Uterus (tissue), 4 donors: ENCODE measurements at places on chromosomes 1 and 21. TPM values are rescaled to one million over a fixed set of nuclear protein-coding genes. Genes with fewer than 3 reads are reported as not detected.

GRCh38 chr1:205229399-205229871 is 1.7 kb downstream of the TMCC2 start:
- peak overlapping the region; percentile 50 for H3K4me3 ChIP-seq
- H3K36me3 ChIP-seq, result no peaks in the 10 kb centered on the region
- H3K4me1 ChIP-seq, result no peaks in the 10 kb centered on the region
- DNase-seq, result peak; percentile 55
- no peaks in the 10 kb centered on the region for H3K27me3 ChIP-seq

GRCh38 chr1:93699503-93700168 is 18.0 kb upstream of the BCAR3 start:
- no peak overlapping the region for H3K4me3 ChIP-seq
- H3K27me3 ChIP-seq, result no peaks in the 10 kb centered on the region
- H3K36me3 ChIP-seq, result no peaks in the 10 kb centered on the region
- no peak for DNase-seq
- H3K4me1 ChIP-seq, result no peaks in the 10 kb centered on the region

The NMNAT2 gene
- not detected for total RNA-seq

The OR2T11 gene
- not detected for total RNA-seq

The MRPS15 gene
- total RNA-seq, result 33.5 TPM

The C4BPB gene
- total RNA-seq, result not detected

- peak overlapping the region; percentile 92 for H3K27ac ChIP-seq
- no peaks in the 10 kb centered on the region for H3K4me1 ChIP-seq
- H3K36me3 ChIP-seq, result no peaks in the 10 kb centered on the region
- DNase-seq, result no peak
- H3K4me3 ChIP-seq, result peak overlapping the region; percentile 89
These were observed 2.9 kb downstream of the CACHD1 start for GRCh38 chr1:64472805-64473204.

GRCh38 chr1:48978413-48978812 is 201.7 kb upstream of the BEND5 start:
- no peak overlapping the region for H3K27ac ChIP-seq
- no peak for DNase-seq
- no peaks in the 10 kb centered on the region for H3K36me3 ChIP-seq
- no peak overlapping the region for H3K4me3 ChIP-seq
- H3K27me3 ChIP-seq, result no peaks in the 10 kb centered on the region
- H3K4me1 ChIP-seq, result no peaks in the 10 kb centered on the region

The CRYAA gene
- total RNA-seq, result not detected

DNA sequence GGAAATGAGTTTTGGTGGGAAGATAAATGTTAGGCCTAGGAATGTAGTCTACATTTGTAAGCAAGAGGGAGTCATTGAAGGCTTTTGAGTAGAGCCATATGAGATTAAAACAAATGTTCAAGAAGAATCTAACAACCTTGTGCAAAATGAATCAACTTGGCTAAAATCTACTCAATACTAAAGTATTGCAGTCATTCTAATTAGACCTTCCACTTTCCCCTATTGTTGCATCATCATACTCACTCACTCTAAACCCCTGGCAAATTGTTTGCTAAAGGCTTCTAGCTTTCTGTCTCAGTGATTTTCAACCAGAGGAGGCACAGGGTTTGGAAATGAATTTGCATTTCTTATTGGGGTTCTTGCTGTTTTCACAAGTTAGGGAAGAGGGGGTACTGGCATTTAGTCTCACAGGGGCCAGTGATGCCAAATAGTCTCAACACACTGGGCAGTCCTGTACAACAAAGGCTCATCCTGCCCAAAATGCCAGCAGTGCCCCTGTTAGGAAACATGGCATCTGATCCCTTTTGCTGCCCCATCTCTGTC is 85.3 kb downstream of the SEC16B start:
- H3K4me1 ChIP-seq, result no peaks in the 10 kb centered on the region
- no peaks in the 10 kb centered on the region for H3K27me3 ChIP-seq
- H3K27ac ChIP-seq, result no peak overlapping the region

DNA sequence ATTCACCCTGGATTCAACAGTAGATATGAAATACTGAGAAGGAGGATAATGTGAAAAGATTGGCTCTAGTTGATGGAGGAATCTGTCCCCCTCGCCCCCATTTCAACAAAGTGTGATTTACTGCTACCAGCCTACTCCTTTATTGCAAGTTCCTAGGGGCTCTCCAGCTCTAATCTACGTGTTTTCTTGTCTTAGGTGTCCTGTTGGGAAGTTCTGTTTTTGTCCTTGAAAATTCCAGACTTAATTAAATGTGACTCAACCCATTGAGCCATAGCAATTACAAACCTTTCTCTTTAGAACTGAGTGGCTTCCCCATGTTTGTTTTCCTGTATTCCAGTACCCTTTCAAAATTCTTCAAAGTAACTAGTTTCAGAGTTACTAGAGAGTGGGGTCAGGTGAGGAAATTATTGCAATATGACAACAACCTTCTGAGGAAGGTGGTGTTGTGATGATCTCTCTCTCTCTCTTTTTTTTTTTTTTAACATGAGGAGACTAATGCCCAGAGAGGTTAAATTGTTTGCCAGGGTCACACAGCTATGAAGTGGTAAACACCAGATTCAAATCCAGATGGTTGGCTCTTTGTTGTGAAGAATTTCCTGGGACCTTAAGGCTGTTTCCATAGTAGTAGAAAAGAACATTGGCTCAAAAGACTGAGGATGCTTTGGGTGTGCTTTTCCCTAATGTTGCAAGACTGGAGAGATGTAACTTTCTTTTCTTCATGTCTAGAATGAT is 3.5 kb downstream of the RGL1 start:
- H3K4me1 ChIP-seq, result no peaks in the 10 kb centered on the region
- no peak for DNase-seq
- H3K27ac ChIP-seq, result no peak overlapping the region
- no peaks in the 10 kb centered on the region for H3K27me3 ChIP-seq
- H3K36me3 ChIP-seq, result no peaks in the 10 kb centered on the region
- H3K4me3 ChIP-seq, result no peak overlapping the region

GRCh38 chr1:92933459-92933858 is 27.8 kb downstream of the DIPK1A start:
- H3K4me1 ChIP-seq, result no peaks in the 10 kb centered on the region
- H3K27ac ChIP-seq, result peak overlapping the region; percentile 76
- H3K36me3 ChIP-seq, result no peaks in the 10 kb centered on the region
- no peak for DNase-seq
- H3K27me3 ChIP-seq, result no peaks in the 10 kb centered on the region

DNA sequence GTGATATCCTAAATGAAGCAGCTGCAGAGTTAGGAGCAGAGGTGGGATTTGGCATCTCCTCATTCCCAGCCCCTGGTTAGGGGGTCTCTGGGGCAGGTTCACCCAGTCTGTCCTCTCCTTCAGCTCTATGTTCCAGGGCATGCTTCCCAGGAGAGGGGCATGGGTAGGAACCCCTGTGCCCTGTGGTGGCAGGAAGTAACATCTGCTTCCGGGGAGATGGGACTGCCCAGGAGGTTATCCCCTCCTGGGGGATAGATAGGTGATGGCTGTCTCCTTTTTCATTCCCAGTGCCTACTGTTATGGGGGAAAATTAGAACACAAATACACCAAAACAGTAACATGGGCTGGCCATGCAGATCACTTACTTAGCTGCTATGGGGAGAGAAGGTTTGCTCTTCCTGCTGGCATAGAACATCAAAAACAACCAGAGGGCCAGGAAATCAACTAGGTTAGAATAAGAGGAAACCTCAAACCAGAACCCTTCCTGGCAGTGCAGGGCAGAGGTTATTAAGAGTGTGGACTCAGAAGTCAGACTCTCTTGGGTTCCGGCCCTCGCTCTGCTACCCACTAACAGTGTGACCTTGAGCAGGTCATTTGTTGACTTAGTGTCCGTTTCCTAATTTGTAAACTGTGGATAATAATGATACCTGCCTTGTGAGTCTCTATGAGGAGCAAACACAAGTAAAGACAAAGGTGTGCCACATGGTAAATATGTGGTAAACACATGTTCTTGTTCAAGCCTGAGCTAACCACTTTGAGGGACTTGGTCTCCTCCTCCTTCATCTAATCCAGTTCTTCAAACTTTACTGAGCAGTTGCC is 157.8 kb upstream of the JUN start:
- H3K27ac ChIP-seq, result no peak overlapping the region
- no peak overlapping the region for H3K4me3 ChIP-seq
- no peaks in the 10 kb centered on the region for H3K27me3 ChIP-seq

The DYNLT4 gene
- not detected for total RNA-seq

DNA sequence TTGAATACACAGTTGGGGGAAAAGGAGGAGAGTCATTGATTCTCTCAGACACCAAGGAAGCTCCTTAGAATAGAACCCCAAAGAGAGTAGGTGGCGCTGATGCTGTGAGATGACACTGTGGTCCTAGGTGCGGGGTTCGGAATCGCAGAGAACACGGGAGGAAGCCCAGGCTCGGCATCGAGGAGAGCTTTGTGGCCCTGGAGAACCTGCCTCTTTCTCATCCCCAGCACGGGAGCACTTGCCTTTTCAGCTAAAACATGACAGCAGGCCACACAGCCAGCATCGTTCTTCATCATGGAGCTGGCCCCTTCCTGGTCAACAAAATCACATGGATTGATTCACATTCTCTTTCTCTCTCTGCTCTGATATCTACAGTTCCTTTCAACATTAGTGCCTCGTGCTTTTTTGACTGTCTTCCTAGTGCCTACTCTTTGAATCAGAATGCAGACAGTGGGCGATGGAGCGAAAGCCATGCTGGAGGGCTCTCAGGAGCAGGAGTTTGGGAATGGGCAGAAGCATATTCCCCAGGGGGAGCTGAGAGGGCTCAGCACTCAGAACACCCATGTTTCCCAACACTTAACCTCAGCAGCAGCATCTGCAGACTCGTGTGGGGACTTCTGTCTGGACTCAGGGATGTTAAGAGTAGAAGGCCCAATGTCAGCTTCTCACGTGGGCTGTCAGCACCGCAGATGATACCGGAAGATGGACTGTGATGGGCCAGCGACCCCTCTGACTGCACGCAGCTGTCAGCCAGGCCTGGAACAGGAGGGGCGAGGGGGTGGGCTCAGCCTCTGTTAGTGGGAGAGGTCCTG is 539.4 kb downstream of the KIF26B start:
- H3K36me3 ChIP-seq, result no peaks in the 10 kb centered on the region
- H3K27ac ChIP-seq, result no peak overlapping the region
- no peak for DNase-seq
- H3K27me3 ChIP-seq, result no peaks in the 10 kb centered on the region

The AKR7A3 gene
- total RNA-seq, result 1.2 TPM

GRCh38 chr1:164589961-164590507 is 31.1 kb downstream of the PBX1 start:
- H3K4me3 ChIP-seq, result no peak overlapping the region
- peaks cover 17% of the 10 kb centered on the region for H3K4me1 ChIP-seq
- no peaks in the 10 kb centered on the region for H3K36me3 ChIP-seq
- peak overlapping the region; percentile 88 for H3K27ac ChIP-seq
- no peak for DNase-seq

GRCh38 chr1:27099135-27099586 is 55.8 kb downstream of the SLC9A1 start:
- peaks cover 6% of the 10 kb centered on the region for H3K4me1 ChIP-seq
- DNase-seq, result peak; percentile 80
- H3K36me3 ChIP-seq, result no peaks in the 10 kb centered on the region
- no peaks in the 10 kb centered on the region for H3K27me3 ChIP-seq
- H3K4me3 ChIP-seq, result no peak overlapping the region

- H3K4me1 ChIP-seq, result peaks cover 6% of the 10 kb centered on the region
- no peak overlapping the region for H3K4me3 ChIP-seq
- H3K27me3 ChIP-seq, result no peaks in the 10 kb centered on the region
- H3K36me3 ChIP-seq, result no peaks in the 10 kb centered on the region
These were observed 179.0 kb downstream of the PTPRU start for GRCh38 chr1:29415156-29415830.

- no peaks in the 10 kb centered on the region for H3K4me1 ChIP-seq
- H3K27me3 ChIP-seq, result peaks cover 12% of the 10 kb centered on the region
- no peak overlapping the region for H3K4me3 ChIP-seq
- no peaks in the 10 kb centered on the region for H3K36me3 ChIP-seq
- no peak overlapping the region for H3K27ac ChIP-seq
These were observed 3.6 kb downstream of the RXRG start for GRCh38 chr1:165441166-165441880.

The C4BPA gene
- total RNA-seq, result not detected

GRCh38 chr1:30132602-30133286 is 590.6 kb downstream of the MATN1 start:
- H3K27ac ChIP-seq, result no peak overlapping the region
- no peak overlapping the region for H3K4me3 ChIP-seq
- no peaks in the 10 kb centered on the region for H3K27me3 ChIP-seq
- H3K4me1 ChIP-seq, result no peaks in the 10 kb centered on the region
- no peaks in the 10 kb centered on the region for H3K36me3 ChIP-seq

- peak within 1 kb of the TSS; percentile 30 for H3K4me3 ChIP-seq
- no peaks in the 10 kb centered on the region for H3K27me3 ChIP-seq
- DNase-seq, result no peak
- no peaks in the 10 kb centered on the region for H3K36me3 ChIP-seq
- H3K4me1 ChIP-seq, result peaks cover 8% of the 10 kb centered on the region
These were observed at the start of gene RYR2 for GRCh38 chr1:237041795-237042525. Gene RYR2 (plus strand): TSS chr1:237042184. CDS start chr1:237042522, 338 bp downstream.

GRCh38 chr1:202004711-202005110 is 5.7 kb upstream of the ELF3 start:
- no peaks in the 10 kb centered on the region for H3K36me3 ChIP-seq
- no peak overlapping the region for H3K27ac ChIP-seq
- no peaks in the 10 kb centered on the region for H3K4me1 ChIP-seq
- no peak for DNase-seq

GRCh38 chr1:86389307-86389706 is 6.8 kb downstream of the ODF2L start:
- no peak for DNase-seq
- H3K27me3 ChIP-seq, result no peaks in the 10 kb centered on the region
- H3K4me3 ChIP-seq, result no peak overlapping the region

DNA sequence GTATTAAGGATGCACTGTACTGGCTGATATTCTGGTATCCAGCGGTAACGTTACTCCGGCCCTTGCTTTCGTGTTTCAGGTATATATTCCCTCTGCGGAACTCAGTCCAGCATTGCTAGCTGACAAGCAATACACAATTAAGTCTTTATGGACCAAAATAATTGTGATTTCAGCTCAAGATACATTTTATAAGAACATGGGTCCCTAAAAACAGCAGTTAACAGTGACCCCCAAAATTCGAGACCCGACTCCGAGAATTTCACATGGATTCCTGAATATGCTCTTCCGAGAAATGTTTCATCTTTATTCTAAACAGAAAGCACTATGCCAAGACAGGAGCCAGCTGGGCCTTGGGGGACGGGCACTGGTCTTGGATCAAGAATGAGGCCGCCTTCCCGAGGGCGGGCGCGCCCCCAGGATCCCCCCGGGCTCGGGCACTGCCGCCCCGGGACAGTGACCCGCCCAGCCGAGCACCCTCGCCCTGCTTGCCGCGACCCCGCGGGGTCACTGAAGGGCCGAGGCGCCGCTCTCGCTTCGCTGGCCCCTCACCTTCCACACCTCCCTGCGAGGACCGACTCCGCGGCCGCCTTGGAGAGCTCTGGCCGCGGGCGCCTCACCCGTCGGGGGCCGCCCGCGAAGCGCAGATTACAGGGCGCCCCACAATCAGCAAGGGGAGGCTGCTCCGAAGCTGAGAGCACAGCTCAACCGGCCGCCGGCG is 610 bp downstream of the SCYL3 start:
- peaks cover 4% of the 10 kb centered on the region for H3K4me1 ChIP-seq
- peak overlapping the region; percentile 98 for H3K27ac ChIP-seq
- H3K36me3 ChIP-seq, result no peaks in the 10 kb centered on the region
- peak overlapping the region; percentile 75 for H3K4me3 ChIP-seq
- no peaks in the 10 kb centered on the region for H3K27me3 ChIP-seq

GRCh38 chr1:226447932-226448665 is 40.2 kb upstream of the PARP1 start:
- no peaks in the 10 kb centered on the region for H3K36me3 ChIP-seq
- no peaks in the 10 kb centered on the region for H3K4me1 ChIP-seq
- H3K27ac ChIP-seq, result no peak overlapping the region
